ENCODE measurements at places on chromosomes 3 and 15.
A peak's percentile ranks its signal among the peaks of the same experiment; 100 is the strongest.

DNA sequence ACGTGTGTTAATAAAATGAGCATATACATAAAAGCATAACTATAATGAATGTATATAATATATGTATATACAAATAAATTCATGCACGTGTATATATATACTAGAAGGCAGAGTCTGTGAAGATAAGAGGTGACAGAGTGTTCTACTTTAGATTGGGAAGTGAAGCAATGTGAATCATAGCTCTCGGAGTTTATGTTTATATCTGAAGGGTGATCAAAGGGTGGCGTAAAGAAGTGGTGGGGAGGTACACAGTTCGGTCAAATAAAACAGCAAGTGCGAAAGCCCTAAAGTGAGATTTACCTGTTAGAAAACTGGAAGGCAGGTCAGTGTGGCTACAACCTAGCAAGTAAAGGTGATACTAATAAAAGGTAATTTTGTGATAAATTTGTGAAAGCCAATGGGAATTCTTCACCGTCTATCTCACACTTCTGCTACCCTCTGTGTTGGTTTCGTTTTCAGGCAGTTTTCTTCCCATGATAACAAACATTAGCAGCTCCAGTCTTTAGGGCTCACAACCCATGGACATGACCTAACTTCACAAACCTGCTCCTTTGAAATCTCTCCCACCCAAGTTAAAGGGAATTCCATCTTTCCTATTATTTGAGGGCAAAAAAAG, 46.7 kb upstream of the BCHE start:
- no peak for DNase-seq

DNA sequence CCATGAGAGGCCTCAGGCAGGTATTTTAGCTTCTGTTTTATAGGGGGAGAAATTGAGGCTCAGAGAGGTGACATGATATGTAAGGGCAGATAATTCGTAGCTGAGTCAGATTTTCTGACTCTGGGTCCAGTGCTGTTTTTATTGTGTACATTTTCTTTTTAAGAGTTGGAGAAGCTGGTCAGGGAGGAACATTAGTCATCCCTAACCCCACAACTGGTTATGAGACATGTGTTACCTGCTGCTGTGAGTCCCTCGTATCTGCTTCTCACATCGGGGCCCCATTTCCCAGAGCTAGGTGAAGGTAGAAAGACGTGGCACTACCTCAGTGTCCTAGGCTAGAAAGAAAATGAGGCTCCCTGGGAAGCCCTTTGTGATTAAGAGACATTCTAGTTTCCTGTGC, 28.6 kb downstream of the GALNT15 start:
- no peak for DNase-seq

DNA sequence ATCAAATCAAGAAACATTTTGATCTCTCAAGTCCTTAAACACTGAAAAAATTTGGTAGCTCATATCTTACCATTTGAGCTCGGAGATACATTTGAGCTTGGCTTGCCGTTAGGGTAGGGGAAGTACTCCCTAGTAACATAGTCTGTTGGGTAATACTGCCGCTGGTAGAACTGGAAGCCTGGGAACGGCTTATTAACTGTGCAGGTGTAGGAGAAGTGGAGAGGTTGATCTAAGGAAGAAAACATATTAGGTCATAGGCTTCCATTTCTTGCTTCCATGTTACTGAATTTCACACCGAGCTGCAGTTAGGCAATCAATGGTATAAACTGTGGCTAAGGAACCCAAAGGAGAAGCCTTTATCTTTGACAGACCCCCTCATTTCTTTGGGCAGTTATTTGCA, 32.5 kb downstream of the PHC3 start:
- peak; percentile 82 for DNase-seq

- no peak for DNase-seq
Measured at GRCh38 chr3:171646357-171647133, 163.7 kb downstream of the PLD1 start.

GRCh38 chr15:40563426-40563825, 1.4 kb downstream of the CCDC32 start:
- DNase-seq = no peak

DNA sequence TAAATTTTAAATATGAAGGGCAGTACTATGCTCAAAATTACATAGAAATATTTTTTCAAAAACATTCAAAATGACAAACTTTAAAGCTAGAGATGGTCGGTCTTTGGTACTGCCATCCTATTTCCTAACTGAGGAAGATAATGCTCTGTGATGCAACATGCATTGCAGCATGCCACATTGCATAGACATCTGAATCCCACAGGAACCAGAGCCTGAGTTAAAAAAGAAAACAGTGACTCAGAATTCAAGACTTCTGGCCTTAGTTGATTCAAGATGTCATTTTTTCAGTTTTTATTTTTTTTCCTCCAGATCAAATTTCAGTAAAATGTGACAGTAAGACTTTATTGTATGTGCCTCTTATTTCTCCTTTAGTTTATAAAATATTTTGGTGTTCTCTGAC, 33.1 kb downstream of the TP63 start:
- peak; percentile 56 for DNase-seq

DNA sequence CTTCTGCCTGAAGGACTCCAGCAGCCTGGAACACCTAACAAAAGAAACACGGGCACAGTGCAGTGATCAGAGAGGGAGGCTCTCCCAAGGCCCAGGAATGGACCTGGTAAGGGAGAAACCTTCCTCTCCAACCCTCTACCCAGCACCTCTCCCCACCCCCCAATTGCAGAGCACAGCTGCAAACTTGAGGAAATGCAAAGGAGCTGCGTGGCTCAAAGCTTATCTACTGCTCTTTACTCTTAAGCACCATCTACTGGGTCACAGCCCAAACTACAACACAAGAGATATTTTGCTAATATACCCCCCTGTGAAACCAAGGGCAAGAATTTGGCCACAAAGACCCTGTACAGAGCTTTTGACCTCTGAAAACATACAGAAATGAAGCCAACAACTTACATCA, 328.3 kb downstream of the OXSM start:
- peak; percentile 8 for DNase-seq

DNA sequence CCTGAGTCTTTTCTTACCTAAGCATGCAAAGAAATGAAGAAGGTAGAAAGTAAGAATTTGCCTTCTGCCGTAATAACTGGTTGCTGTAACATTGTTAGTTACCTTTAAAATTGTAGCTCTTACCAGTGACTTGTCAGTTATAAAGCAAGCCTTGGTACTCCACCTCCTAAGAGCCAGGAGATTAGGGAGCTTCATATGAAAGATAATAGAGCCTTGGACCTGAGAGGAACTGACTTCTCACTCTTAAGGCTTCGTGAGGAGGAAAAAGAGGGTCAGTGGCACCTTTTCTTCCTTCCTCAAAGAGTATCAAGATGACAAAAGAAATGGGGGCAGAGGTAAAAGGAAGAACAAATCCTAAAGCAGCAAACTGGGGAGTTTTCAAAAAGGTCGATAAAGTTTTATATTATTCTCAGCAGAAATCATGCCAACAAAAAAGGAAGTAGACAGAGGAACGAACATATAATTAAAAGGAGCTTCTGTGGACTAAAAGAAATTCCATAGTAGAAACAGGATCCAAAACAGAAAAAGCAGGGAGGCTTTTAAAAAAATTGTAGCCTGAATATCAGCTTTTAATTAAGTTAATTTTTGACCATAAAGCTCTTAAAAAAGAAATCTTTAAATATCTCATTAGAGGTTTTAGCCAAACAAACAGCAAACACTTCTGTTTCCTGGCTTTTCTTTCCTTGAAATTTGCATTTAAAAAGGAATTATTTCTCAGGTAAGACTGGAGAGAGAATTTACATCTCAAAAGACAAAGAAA, 847.1 kb upstream of the ALCAM start:
- DNase-seq = no peak

DNA sequence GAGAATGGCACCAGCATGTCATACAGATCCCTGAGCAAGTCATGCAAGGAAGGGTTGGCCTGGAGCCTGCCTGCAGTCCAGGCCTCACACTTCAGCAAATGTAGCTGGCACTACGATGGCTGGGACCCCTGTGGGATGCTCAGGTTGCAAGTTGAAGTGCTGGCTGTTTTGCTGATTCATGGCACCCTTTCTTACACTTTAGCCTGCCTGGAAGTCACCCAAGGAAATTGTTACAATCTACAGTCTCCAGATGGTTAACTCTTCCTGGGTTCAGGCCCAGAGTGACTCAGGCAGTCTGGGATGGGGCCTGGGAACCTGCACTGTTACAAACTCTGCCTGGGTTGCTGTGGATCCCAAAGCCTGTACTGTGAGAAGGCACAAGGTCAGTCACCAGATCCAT, 91.0 kb upstream of the SLC6A11 start:
- DNase-seq = no peak

DNA sequence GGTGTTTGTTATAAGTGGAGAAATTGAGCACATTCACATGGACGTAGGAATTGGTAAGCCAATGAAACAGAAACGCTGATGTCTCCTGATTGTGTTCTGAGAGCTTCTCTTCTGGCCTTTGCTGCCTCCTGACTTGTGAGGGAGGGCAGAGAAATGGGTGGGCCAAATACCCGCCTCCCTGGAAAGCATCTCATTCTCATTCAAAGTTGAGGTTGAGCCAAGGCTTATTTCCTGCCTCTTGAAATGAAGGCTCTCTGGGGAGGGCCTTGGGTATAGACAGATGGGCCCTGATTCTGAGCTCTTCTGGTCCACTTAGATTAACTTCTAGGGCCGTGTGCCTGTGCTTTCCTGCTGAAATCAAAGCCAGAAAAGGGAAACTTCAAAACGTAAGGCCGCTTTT, 57.4 kb upstream of the MYZAP start:
- no peak for DNase-seq

DNA sequence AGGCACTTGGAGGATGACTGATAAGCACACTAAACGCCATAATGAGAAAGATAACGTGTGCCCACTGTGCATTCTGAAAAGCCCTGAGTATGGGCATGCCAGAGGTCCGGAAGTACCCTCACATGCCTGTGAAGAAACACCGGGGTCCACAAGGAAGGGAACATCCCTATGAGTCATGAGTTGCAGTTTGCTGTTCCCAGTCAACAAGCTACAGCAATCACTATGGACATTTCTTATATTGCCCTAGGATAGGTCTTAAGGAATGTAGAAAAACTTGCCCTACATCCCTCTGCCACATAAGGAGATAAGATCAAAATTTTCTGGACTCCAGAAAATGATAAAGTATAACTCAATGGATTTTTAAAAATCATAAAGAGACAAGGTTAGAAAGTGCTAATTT, 9.9 kb downstream of the MB21D2 start:
- DNase-seq = no peak

DNA sequence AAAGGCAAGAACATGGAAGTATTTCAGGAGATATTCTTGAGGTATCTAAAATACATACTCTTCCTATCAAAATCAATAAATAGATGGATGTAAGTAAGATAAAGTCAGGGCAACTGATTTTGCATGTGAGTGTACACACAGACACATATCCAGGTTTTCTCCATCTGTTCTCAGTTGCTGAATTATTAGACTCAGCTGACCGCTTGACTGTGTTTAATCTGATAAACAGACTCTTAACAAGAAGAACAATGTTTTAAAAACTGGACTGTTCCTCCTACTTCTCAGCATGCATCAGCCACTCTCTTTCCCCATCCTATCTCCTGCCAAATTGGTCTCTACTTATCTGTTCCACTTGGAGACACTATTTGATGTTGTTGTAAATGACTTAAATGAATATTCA, 73.5 kb downstream of the GOLGA8G start:
- DNase-seq = no peak

DNA sequence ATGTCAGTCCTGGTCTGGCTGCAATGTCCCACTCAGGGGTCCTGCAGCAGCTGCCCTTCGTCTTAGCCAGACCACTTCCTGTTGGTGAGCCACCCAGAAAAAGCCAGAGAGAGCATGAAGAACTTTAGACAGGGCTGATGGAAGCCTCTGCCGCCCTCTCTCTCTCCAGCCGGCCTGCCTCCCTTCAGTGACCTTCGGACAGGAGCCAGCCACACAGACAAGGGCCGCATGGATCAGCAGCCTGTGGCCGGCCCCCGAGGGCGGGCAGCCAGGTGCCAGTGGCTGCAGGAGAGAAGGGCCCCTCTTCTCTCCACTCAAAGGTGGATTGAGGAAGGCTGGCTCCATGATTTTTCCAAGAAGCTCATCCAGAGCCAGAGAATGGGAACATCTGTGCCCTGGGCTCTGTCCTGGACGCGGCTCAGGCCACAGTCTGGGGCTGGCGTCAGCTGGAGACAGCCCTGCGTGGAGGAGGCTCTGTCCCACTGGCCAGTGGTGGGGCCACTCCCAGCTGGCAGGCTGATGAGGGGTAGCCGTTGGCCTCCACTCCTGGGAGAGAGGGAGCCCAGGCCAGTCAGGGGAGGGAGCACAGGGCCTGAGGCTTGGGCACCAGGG, 42.9 kb downstream of the ISG20 start:
- DNase-seq = no peak

GRCh38 chr15:65132878-65133547, 595 bp downstream of the PDCD7 start:
- peak; percentile 37 for DNase-seq

GRCh38 chr3:99240700-99241099, 339.2 kb upstream of the DCBLD2 start:
- DNase-seq = no peak

- no peak for DNase-seq
Measured at GRCh38 chr15:77497942-77498361, 77.3 kb downstream of the HMG20A start.

GRCh38 chr3:110106805-110107204, 769.5 kb upstream of the DPPA4 start:
- no peak for DNase-seq

GRCh38 chr15:99925661-99926461, 192.6 kb upstream of the LYSMD4 start:
- DNase-seq = peak; percentile 35

- DNase-seq = no peak
Measured at GRCh38 chr3:95901948-95902347, 912.4 kb upstream of the EPHA6 start.

GRCh38 chr3:57031631-57032541, 28.6 kb upstream of the SPATA12 start:
- no peak for DNase-seq

- no peak for DNase-seq
Measured at GRCh38 chr3:138944929-138945708, 1.8 kb downstream of the FOXL2 start.

GRCh38 chr3:31004025-31004678, 109.7 kb upstream of the GADL1 start:
- DNase-seq = no peak

GRCh38 chr3:146249921-146250320, 984 bp downstream of the PLSCR4 start:
- DNase-seq = no peak

DNA sequence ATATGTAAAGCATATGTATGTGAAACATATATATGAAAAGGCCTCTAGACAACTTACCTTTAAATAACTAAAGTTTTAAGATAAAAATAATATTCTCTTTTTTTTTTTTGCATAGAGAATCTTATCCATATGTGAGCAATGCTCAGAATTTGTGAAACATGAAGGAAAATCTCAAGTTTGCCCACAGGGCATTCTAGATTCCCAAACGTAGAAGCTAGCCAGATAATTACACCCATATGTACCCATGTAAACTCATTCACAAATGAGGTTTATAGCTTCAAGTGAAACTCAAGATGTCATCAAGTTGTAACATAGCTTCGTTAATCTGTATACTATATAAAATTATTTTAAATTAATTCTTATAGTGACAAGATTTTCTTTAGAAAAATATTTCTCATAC, 537.3 kb upstream of the NR2F2 start:
- DNase-seq = no peak

- no peak for DNase-seq
Measured at GRCh38 chr3:9196020-9196419, 53.4 kb downstream of the SRGAP3 start.

All from HL-60 (cell line).